Mucosa of gallbladder (tissue), 1 donor: ENCODE measurements at places on chromosomes 16 and 17. TPM values are rescaled to one million over a fixed set of nuclear protein-coding genes. Genes with fewer than 3 reads are reported as not detected.

GRCh38 chr16:85664580-85665372, 24.0 kb downstream of the GINS2 start:
- DNase-seq = no peak

- DNase-seq = no peak
These were observed 99.2 kb downstream of the NTN1 start for GRCh38 chr17:9120471-9120870.

DNA sequence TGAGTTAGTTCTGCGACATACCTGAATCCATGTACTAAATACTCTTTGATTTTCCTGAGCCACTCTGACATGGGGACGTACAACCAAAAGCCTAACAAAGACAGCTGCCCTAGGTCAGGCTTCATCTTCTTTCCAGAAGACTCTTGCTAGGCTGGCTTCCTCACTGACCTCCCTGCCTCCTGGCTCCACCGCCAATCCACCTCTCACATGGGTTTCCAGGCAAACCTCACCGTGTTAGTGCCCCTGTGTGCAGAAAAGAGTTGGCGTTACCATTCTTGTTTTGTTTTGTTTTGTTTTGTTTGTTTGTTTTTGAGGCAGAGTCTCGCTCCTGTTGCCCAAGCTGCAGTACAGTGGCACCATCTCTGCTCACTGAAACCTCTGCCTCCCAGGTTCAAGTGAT, 135.3 kb downstream of the WSCD1 start:
- DNase-seq = no peak

DNA sequence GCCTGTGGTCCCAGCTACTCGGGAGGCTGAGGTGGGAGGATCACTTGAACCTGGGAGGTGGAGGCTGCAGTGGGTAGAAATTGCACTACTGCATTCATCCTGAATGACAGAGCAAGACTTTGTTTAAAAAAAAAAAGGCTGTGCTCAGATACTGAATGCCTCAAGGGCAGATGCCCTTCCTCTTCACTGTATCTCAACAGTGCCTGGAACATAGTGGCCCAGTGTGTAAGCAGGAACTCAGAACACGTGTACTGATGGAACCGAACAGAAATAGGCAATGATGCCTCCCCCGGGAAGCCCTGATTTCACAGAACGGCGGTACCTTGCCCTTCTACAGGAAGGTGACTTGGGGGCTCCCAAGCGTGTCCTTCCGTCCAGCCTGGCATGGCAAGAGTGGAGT, 46.8 kb downstream of the PLXDC1 start:
- no peak for DNase-seq

UMOD gene
- 0.60 TPM for total RNA-seq
